ENCODE measurements at places on chromosomes 2 and 18.

- no peak for DNase-seq
Measured at GRCh38 chr18:59814891-59815290, 84.9 kb upstream of the PMAIP1 start.

GRCh38 chr2:96088340-96089335 is 27.7 kb downstream of the ADRA2B start:
- no peak for DNase-seq

- DNase-seq, result no peak
Measured at GRCh38 chr2:145157741-145158591, 638.0 kb upstream of the ZEB2 start.

- DNase-seq, result no peak
Measured at GRCh38 chr2:240202586-240202985, 62.1 kb upstream of the OTOS start.

- no peak for DNase-seq
Measured at GRCh38 chr2:10984418-10985135, 72.8 kb downstream of the KCNF1 start.

DNA sequence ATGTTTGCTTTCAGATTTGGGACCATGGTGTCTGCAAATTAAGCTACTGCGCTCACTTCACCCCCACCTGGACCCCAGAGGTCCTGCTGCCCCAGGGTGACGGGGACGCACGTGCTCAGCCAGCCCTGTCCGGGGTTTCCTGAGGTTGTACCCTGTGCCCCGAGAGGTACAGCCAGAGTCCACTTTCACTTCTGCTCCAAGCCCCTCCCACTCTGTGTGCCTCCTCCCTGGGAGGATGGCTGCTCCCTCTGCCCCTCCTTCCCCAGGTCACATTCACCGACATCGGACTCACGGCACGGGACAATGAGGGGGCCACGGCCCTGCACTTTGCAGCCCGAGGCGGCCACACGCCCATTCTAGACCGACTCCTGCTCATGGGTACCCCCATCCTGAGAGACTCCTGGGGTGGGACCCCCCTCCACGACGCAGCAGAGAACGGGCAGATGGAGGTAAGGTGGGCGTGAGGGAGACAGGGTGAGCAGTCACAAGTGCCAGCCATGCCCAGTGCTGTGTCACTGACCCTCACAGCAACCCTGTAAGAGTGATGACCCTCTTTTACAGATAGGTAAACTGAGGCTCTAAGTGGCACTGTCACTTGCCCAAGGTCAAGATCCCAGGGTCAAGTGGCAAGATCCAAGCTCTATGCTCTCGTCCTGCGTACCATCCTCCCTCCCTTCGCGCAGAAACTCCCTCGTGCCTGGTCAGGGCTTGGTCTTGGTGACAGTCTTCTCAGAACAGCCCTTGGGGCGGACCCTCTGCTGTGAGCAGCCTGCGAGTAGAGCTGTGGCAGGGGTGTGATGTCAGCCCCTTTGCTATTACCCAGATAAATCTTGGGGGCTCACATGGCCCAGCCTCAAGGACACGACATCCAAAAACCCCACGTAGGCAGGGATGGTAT is 7.6 kb downstream of the ESPNL start:
- peak; percentile 85 for DNase-seq

DNA sequence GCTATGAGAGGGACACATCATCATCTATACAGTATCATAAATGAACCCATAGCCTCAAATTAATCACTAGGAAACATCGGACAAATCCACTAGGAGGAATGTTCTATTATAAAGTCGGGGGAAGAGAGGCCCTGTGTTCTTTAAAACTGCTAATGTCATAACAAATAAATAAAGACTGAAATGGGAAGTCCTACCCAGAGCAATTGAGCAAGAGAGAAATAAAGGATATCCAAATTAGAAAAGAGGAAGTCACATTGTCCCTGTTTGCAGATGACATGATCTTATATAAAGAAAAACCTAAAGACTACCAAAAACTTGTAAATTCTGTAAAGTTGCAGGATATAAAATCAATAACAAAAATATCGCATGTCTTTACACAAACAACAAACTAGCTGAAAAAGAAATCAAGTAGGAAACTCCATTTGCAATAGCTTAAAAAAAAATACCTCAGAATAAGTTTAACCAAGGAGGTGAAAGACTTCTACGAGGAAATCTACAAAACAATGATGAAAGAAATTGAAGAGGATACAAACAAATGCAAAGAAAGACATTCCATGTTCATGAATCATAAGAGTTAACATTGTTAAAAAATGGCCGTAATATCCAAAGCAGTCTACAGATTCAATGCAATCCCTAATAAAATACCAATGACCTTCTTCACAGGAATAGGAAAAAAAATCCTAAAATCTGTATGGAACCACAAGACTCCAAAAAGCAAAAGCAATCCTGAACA is 30.6 kb downstream of the RTN4 start:
- DNase-seq, result peak; percentile 8

DNA sequence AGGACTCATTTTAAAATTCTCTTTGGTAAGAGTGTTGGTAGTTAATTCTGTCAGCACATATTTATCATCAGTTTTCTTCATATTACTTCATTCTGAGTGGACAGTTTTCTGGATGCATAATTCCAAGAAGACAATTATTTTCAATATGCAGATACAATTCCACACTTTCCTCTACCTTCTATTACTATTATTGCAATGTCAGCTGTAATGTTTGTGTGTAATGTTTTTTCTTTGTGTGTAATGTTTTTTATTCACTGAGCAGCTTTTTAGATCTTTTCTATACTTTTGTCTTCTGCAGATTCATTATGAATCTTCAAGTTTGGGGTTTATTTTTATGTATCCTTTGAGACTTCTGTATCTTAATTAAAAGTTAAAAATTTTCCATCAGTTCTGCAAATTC is 264.0 kb upstream of the VRK2 start:
- DNase-seq, result no peak

DNA sequence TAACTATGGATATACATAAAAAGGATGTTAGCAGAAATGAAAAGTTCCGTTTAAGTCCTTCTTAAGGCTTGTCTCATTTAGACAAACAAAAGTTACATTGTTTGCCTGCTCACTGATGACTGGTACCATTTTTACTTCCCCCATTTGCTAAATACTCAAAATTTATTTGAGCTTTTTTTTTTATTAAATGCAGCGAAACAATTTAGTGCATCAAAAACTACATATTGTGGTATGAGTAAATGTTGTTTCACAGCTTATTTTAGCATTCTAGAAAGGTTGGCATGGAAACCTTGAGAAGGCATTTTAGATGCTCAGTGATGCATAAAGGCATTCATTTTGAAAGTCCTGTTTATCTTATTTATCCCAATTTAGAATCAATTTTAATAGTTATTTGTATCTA is 100.0 kb downstream of the MAP2 start:
- peak; percentile 3 for DNase-seq

DNA sequence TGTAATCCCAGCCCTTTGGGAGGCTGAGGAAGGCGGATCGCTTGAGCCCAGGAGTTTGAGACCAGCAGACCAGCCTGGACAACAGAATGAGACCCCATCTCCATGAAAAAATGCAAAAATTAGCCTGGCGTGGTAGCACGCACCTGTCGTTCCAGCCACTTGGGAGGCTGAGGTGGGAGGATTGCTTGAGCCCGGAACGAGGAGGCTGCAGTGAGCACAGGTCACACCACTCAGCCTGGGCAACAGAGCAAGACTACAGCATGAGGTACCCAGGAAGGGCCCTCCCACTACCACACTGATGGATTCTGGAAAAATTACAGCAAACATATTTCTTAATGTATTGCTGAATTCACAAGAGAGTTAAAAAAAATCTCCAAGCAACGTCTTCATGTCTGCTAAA is 56.3 kb upstream of the HPCAL1 start:
- DNase-seq, result no peak

DNA sequence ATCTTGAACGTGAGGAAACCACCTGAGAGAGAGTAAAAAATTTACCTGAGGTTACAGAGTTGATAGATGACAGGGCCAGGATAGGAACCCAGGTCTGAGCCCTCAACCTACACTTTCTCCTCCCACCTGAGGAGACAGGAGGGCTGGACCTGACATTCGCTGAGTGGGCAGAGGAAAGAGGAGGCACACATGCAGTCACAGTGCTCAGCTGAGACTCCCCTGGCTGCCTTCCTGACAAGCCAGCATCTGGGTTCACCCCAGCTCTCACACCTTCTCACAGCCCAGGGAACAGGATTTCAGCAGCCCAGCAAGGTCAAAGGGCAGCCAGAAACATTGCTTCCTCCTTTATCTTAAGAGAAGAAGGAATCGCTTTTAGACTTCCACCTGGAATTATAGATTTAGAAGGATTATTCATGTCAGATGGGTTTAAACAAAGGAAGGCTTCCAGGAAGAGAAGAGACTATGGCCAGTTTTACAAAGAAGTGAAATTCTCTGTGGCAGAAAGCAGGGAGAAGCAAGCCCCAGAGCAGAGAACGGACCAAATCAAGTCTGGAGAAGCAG is 18.1 kb upstream of the PKDCC start:
- no peak for DNase-seq

DNA sequence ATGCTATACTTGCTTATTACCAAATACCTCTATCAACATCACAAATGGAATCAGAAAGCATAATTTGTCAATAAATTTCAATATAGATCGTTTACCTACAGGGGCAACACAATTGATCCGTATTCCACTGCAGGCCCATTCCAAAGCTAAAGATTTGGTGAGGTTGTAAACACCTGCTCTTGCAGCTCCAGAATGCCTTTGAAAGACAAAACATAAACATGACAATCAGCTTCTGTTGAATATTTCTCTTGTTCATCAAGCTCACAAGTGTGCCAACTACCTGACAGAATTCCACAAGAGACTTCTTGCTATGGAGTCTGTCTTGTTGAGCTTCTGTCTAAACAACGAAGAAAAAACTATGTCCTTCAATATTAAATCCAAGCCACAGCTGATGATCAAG is 30.3 kb downstream of the PECR start:
- no peak for DNase-seq

DNA sequence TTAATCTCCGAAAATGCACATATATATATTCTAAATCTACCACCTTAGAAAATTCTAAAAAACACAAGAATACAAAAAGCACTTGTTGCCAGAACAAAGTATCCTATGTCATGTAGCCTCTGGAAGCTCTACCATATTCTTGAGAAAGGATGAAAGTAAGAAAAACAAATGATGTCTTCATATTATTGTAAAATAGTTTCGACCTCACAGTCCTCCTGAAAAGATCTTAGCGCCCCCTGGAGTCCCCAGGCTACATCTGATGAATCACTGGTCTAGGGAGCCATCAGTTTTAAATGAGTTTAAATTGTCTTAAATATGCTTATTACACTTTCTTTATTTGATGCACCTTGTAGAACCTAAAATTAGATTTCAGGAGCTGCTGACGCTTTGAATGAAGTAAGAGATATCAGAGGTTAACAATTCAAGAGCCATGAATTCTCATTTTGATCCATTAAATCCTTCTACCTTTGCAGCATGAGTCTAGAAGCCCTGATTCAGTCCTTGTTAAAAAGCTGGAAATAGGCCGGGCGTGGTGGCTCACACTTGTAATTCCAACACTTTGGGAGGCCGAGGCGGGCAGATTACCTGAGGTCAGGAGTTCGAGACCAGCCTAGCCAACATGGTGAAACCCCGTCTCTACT is 138.8 kb downstream of the MCFD2 start:
- DNase-seq, result peak; percentile 49

GRCh38 chr2:219116776-219117646 is 43.6 kb downstream of the NHEJ1 start:
- DNase-seq, result no peak

DNA sequence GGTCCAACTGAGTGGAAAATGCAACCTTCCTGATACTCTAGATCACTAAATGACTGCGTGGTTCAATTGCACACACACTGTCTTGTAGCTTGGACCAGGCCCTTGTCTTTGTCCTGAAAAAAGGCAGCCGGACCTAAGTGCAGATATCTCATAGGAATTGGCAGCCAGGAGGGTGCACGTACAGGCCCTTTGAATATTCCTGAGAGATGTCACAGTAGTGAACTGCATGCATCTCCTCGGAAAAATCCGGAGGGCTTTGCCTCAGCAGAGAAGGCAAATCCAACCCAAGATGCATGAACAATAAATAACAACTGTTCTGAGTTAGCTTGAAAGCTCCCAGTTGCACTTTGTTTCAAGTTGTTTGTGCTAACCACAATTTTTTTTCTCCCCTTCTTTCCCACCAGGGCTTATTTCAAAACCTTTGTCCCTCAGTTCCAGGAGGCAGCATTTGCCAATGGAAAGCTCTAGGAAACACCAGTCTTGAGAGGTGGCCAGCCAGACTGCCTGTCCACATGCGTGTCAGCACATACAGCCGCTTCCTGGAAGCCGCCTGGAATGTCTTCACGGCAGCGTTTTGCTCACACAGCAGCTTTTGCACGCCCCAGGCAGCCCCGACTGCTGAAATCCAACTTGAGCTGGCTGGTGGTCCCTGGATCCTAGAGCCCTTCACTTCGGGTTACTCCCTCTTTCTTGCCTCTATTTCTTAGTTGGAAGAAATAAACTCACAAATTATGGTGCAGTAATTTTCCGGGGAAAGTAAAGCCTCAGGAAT is 54.4 kb upstream of the FOSL2 start:
- DNase-seq, result no peak

DNA sequence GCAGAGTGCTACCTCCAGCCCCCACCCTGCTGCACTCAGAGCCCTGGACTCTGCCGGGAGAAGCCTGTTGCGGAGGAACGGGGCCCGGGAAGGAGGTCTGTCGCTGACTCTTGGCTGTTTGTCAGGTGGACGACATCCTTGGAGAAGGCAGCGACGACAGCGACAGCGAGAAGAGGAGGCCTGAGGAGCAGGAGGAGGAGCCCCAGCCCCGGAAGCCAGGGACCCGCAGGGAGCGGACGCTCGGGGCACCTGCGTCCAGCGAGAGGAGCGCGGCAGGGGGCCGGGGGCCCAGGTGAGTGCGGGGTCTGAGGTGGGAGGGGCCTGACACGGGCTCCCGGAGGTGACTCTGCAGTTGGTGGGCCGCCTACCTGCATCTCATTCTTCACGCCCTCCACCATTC is 56.6 kb downstream of the CTDP1 start:
- no peak for DNase-seq

DNA sequence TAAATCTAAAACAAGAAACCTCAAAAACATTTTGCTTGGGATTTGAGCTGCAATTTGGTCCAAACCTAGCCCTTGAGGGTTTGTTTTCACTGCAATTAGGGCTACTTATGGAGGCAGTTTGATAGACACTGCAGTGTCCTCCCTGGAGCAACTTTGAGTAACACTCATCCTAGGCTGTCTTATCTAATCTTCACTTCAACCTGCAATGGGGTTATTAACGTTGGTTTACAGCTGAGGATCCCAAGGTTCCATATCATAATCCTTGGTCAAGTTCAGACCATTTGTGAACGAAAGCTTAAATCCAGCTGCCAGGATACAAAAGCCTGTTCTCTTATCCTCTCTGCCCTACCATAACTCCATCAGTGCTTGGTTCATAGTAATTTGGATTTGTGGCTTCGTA is 2.5 kb downstream of the ANXA4 start:
- no peak for DNase-seq
